ENCODE measurements at places on chromosomes 3 and 15. TPM values are rescaled to one million over a fixed set of nuclear protein-coding genes. Genes with fewer than 3 reads are reported as not detected.

VWA5B2 gene
- total RNA-seq, result not detected

- DNase-seq, result no peak
These were observed 55.8 kb downstream of the ABTB1 start for GRCh38 chr3:127728417-127729015.

GRCh38 chr15:48833526-48834239 is 22.8 kb upstream of the CEP152 start:
- no peak for DNase-seq

- no peak for DNase-seq
These were observed 71.0 kb downstream of the SETD5 start for GRCh38 chr3:9468460-9468859.

DNA sequence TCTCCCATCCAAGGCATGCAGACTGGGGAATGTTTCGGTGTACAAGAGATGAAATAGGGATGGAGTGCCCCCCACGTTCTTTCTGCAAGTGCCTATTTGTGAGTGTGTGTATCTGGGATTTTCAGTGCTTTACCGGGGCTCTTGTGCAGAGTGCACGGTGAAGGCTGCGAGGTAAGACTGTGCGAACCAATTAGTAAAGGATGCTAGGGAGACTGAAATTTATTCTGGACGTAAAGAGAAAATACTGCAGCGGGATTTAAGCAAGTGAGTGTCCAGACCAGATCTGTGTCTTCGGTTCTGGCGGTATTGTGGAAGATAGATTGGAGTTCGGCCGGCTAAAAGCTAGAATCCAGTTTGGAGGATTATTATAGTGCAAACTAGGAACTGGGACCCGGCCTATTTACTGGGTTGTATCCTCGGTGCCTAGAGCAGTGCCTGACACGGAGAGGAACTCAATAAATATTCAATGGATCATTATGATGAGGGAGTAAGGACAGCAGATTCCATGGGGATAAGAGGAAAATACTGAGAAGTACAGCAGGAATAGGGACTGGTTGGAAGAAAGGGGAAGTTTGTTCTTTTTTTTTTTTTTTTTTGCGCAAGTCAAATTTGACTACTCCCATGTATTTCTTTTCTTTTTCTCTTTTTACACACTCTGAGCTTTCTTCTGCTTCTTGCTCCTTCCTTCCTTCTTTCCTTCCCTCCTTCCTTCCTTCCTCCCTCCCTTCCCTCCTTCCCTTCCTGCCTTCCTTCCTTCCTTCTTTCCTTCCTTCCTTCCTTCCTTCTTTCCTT is 580 bp upstream of the MAGEF1 start:
- DNase-seq, result no peak

Data from left ventricle myocardium inferior (tissue), 1 donor.